ENCODE measurements at places on chromosomes 16 and 17.

DNA sequence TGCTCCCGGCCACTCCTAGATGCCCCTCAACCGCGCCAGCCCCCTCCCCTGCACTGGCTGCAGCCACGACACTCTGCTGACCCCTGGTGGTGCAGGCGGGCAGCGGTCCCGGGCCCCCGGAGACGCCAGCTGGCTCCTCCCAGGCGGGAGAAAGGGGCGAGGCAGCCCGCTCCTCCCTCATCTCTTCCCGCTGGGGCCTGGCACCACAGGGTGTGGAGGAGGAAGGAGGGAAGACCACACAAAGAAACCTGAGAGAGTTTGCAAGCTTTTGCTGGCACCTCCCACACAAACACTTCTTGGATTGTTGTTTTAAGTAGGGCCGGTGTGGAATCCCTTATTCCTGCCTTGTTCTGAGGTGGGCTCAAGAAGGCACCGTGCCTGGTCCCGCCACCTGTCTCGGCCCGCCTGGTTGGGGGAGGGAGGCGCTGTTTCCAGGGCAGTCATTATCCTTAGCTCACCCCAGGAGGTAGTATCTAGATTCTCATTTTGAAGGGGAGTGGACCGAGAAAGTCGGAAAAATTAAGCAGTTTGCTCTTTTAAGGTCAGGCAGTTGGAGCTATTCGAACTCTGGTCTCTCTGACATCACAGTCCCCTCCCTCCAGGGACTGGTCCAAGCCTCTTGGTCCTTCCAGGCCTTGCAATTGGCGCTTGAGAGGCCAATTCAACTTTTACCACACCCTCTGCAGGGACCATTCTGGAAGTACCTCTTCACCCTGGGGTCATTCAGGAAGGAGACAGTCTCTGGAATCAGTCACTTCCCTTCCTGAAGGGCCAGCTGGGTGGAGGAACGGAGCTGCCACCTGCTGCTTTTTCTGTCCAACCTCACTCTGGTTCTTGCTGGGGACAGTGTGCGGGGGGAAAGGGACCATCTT is 959 bp upstream of the ANKRD13B start:
- peak; percentile 97 for DNase-seq

GRCh38 chr16:4494746-4495490 is 18.7 kb downstream of the HMOX2 start:
- no peak for DNase-seq

DNA sequence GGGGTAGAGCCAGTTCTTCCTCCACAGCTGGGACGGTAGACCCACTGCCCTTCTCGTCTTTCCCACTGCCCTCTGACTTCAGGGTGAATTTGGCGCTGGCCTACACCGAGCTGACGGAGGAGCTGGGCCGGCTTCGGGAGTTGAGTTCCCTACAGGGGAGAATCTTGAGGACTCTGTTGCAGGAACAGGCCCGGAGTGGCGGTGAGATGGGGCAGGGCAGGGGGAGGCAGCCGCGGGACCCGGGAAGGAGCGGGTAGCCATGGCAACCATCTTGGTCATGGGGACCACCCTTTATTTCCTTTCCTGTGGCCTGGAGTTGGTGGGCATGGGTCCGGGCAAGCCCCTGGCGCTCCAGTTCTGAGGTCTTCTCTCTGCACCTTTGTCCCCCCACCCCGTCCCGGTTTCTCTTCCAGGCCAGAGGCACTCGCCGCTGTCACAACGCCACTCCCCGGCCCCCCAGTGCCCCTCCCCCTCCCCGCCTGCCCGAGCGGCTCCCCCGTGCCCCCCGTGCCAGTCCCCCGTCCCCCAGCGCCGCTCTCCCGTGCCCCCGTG is 14.4 kb downstream of the TBKBP1 start:
- no peak for DNase-seq

DNA sequence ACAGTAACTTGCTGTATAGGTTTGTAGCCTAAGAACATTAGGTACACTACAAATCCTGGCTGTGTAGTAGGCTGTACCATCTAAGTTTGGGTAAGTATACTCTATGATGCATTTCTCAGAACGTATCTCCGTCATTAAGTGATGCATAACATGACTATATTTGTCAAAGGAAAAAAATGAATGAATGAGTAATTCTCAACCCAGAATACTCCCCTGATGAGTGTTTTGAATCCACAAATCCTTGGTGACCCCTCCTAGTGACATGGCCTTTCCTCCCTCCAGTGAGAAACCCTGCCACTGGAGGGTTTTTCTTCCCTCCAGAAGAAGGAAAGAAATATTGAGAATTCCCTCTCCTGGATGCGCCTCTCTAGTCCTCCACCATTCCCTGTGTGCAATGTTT is 24.0 kb upstream of the SALL1 start:
- DNase-seq = no peak

GRCh38 chr17:57264250-57264649 is 7.9 kb downstream of the MSI2 start:
- DNase-seq = no peak

- DNase-seq = no peak
These were observed 50.5 kb downstream of the IKZF3 start for GRCh38 chr17:39813631-39814030.

DNA sequence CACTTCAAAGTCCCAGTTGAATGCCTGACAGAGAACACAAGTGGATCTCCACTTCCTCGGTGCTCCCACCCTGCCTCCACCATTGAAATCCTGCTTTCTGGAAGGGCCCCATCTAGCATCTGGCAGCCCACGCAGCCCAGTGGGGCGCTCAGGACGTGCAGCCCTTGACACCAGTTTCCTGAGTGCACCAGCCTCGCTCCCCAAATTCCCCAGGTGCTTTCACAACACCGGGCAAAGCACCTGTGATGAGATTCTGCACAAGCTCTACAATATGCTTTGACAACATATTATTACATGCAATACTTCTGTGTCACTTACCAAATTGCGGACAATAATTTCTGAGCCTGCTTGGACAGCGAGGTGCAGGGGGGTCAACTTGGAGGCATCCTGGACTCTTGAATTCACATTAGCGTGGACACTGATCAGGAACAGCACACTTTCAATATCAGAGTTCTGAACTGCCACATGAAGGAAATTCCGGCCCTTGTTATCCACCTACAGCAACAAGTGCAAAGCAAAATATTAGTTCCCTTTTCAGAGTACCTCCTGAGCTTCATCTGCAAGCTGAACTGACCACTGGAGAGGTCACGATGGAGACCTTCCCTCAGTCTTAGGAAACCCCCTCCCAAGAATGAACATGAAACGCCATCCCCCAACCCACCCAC is 33.9 kb downstream of the CYB5D2 start:
- peak; percentile 60 for DNase-seq

GRCh38 chr17:77107506-77108433 is 33.0 kb upstream of the SEC14L1 start:
- no peak for DNase-seq

- no peak for DNase-seq
These were observed 34.5 kb downstream of the NACA2 start for GRCh38 chr17:61556224-61557188.

- no peak for DNase-seq
These were observed 18.1 kb upstream of the MYH8 start for GRCh38 chr17:10439816-10440215.

DNA sequence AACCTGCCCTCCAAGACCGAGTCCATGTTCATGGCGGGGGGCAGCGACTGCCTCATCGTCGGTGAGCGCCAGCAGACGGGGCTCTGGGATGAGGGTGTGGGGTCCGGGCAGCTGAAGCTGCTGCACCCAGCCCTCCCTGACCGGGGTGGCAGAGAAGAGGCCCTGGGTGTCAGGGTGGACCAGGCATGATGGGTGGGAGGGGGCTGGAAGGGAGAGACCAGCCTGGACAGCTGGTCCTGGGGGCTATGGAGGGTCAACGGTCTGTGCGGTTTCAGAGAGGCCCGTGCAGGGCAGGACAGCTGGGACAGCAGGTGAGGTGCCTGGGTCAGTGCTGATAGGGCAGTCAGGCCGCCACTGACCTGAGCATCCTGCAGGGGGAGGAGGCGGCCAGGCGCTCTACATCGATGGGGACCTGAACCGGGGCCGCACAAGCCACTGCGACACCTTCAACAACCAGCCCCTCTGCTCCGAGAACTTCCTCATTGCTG is 13.3 kb upstream of the ATP6V0C start:
- DNase-seq = no peak

GRCh38 chr17:73592501-73592961 is 51.7 kb downstream of the SDK2 start:
- no peak for DNase-seq

DNA sequence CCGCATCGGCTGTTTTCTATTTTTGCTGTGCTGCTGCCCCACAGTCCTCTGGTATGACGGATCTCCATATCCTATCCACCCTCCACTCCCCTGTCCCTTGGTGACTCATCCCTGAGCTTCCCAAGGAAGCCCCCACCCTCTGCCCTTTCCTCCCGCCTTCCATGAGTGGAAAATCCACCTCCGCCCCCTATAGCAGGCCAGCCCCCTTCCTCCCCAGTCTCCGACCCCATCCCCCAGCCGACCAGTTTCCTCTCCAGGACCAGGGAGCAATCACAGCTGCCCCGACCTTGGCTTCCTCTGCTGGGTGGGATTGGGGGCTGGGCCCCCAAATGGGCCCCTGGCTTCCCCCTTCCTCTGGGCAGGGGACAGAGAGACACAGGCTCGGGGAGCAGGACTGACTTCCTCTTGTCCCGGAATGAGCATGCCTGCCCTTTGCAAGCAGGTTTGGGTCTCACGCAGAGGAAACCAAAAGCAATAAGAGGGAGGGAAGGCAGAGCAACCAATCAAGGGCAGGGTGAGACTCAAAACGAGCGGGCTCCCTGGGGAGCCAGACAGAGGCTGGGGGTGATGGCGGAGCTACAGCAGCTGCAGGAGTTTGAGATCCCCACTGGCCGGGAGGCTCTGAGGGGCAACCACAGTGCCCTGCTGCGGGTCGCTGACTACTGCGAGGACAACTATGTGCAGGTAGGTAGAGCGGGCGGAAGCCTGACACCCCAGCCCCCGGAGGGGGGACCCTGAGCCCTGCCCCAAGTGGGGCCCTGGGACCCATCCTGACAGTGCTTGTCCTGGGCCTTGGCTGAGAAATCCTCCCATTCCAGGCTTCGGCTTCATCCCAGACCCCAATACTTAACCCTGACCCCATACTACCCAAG is at the start of the genes ABI3 and GNGT2:
TSS of gene ABI3 (plus strand) at position 550 of the 872 bp plus-strand sequence. CDS start at position 568, 18 bp downstream.
TSS of gene GNGT2 (minus strand) at position 417 of the 872 bp plus-strand sequence. CDS start 3,152 bp downstream, outside the sequence.
- no peak for DNase-seq

- DNase-seq = no peak
These were observed 14.7 kb downstream of the CD300LF start for GRCh38 chr17:74698069-74698468.

DNA sequence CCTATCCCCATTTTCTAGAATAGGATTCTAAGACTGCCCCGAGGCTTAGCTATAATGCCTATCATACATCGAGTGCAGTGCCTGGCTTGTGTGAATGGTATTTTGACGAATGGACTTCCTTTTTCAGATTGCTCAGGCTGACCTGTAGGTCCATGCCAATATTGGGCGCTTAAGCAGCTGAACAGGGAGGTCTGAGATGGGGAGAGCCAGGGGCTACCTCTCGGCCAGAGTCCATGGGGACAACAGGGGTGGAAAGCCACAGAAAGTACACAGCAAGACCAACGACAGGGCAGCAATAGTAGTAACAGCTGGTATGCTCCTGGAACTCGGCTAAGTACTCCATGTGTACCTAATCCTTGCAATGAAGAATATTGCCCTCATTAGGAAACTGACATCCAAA is 91.7 kb upstream of the WSCD1 start:
- DNase-seq = no peak

- no peak for DNase-seq
These were observed 28.8 kb downstream of the PRKCA start for GRCh38 chr17:66331038-66331816.
